ENCODE measurements at places on chromosomes 1 and 21. TPM values are rescaled to one million over a fixed set of nuclear protein-coding genes. Genes with fewer than 3 reads are reported as not detected.

The ANKRD65 gene
- total RNA-seq = 3.1 TPM

- H3K27me3 ChIP-seq = no peaks in the 10 kb centered on the region
- no peaks in the 10 kb centered on the region for H3K36me3 ChIP-seq
- DNase-seq = no peak
- H3K4me3 ChIP-seq = no peak overlapping the region
- H3K27ac ChIP-seq = no peak overlapping the region
- H3K4me1 ChIP-seq = peaks cover 3% of the 10 kb centered on the region
These were observed 48.5 kb upstream of the SAMD13 start for GRCh38 chr1:84253036-84253435.

The ST6GALNAC3 gene
- total RNA-seq = 11.2 TPM

GRCh38 chr1:219433496-219434131, 179.3 kb downstream of the ZC3H11B start:
- H3K27ac ChIP-seq = no peak overlapping the region
- H3K27me3 ChIP-seq = no peaks in the 10 kb centered on the region
- peaks cover 4% of the 10 kb centered on the region for H3K4me1 ChIP-seq
- H3K36me3 ChIP-seq = no peaks in the 10 kb centered on the region
- no peak overlapping the region for H3K4me3 ChIP-seq
- no peak for DNase-seq

The SEC16B gene
- total RNA-seq = 0.70 TPM

The DIRAS3 gene
- total RNA-seq = not detected

GRCh38 chr1:84387480-84388163, 10.7 kb upstream of the DNASE2B start:
- no peaks in the 10 kb centered on the region for H3K27me3 ChIP-seq
- peaks cover 4% of the 10 kb centered on the region for H3K4me1 ChIP-seq
- H3K36me3 ChIP-seq = no peaks in the 10 kb centered on the region
- H3K4me3 ChIP-seq = no peak overlapping the region

The CXADR gene
- 150 TPM for total RNA-seq

DNA sequence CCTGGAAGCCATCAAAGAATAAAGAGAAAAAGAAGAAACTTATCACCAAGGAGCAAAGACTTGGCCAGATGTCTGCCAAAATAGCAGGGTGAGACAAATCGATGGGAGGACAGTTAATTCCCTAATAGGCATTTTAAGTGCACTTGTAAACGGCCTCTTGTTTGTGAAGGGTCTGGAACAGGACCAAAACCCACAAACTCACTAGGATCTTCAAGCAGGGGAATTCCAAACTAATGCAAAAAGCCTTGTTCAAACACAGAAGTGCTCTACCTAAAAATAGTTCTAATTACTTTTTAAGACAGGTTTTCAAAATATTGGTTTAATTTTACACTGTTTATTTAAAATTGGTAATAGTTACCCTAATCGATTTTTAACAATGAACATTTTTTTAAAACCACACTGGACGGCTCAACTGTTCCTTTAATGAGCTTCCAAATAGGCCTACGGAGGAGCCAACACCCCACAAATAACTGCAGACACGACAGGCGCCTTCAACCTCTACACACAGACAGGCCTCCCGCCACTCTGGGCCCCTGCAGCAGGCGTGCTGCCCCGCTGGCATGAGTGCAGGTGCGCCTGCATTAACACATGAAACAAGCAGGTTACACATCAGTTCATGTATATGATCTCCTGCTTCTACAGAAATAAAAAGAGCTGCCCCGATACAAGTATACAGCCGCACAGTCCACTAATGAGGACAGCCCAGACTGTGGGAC, 15.8 kb downstream of the UBE2G2 start:
- no peak for DNase-seq
- no peaks in the 10 kb centered on the region for H3K4me1 ChIP-seq
- no peaks in the 10 kb centered on the region for H3K27me3 ChIP-seq
- peaks cover 35% of the 10 kb centered on the region for H3K36me3 ChIP-seq
- H3K4me3 ChIP-seq = no peak overlapping the region

GRCh38 chr1:20712215-20712577, 5.6 kb downstream of the KIF17 start:
- DNase-seq = no peak
- no peak overlapping the region for H3K27ac ChIP-seq
- H3K36me3 ChIP-seq = peaks cover 29% of the 10 kb centered on the region
- H3K27me3 ChIP-seq = no peaks in the 10 kb centered on the region
- H3K4me1 ChIP-seq = no peaks in the 10 kb centered on the region
- no peak overlapping the region for H3K4me3 ChIP-seq

DNA sequence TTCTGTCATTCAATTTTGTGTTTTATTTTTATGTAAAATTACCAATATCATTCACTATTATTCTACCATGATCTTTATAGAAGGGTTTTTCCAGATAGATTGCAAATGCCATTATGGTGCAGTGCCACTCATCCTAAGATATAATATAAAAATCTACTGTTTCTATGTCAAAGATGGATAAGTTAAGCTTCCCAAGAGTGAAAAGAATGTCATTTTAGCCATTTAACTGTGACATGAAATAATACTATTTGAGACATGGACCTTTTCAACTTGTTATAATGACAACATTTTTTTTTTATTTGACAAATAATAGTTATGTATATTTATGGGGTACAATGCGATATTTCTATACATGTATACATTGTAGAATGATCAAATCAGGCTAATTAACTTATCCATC, 224.3 kb downstream of the RPS6KC1 start:
- no peaks in the 10 kb centered on the region for H3K4me1 ChIP-seq
- DNase-seq = no peak
- H3K27me3 ChIP-seq = no peaks in the 10 kb centered on the region
- no peaks in the 10 kb centered on the region for H3K36me3 ChIP-seq
- no peak overlapping the region for H3K27ac ChIP-seq

DNA sequence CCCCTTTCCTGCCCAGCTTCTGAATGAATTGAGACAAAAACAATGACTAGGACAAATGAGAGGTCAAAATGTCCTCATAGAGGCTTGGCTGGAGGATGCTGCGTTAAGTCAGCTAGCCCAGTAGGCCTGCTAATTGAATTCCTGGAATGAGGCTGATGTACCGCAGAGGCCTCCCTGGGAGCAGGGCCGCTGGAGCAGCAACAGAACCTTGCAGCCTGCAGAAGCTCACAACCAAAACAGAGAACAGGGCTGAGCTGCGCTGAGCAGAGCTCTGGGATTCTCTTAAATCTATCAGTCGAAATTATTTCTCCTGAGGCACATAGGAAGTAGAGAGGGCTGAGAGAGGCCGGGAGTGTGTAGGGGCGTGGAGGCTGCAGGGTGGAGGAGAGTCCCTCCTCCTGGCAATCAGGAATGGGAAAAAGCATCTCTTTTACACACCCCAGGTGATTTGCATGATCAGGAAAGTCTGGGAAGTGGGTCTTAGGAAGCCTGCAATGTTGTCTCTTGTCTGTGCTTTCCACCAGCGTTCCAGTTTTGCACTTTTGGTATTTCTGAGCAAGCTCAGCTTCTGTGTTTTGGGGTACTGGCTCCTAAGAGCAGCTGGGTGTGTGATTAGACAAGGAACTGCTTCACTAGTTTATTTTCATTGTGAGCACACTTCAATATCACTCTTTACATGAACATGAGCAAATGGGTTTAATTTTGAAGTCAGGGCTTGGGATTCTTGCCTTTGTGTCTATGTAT, 66.5 kb downstream of the RYR2 start:
- no peak overlapping the region for H3K4me3 ChIP-seq
- H3K27ac ChIP-seq = no peak overlapping the region
- H3K36me3 ChIP-seq = no peaks in the 10 kb centered on the region
- no peaks in the 10 kb centered on the region for H3K4me1 ChIP-seq

DNA sequence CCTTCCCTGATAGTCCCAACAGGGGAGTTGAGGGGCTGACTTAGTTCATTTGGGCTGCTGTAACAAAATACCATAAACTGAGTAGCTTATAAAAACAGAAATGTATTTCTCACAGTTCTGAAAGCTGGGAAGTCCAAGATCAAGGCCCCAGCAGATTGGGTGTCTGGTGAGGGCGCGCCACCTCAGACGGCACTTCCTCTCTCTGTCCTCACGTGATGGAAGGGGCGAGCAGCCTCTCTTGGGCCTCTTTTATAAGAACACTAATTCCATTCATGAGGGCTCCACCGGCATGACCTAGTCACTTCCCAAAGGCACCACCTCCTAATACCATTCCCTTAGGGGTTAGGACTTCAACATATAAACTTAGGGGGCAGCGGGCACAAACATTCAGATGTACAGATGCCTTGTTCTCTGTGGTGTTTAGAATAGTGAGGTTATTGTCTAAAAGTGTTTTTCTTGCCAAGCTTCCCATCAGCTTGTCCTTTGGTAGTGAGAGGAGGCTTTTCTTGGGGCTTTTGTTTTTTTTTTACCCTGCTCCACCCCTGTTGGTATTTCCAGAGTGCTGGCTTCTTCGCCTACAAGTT, 20.3 kb downstream of the NIPAL3 start:
- H3K36me3 ChIP-seq = no peaks in the 10 kb centered on the region
- DNase-seq = no peak
- H3K4me3 ChIP-seq = no peak overlapping the region

DNA sequence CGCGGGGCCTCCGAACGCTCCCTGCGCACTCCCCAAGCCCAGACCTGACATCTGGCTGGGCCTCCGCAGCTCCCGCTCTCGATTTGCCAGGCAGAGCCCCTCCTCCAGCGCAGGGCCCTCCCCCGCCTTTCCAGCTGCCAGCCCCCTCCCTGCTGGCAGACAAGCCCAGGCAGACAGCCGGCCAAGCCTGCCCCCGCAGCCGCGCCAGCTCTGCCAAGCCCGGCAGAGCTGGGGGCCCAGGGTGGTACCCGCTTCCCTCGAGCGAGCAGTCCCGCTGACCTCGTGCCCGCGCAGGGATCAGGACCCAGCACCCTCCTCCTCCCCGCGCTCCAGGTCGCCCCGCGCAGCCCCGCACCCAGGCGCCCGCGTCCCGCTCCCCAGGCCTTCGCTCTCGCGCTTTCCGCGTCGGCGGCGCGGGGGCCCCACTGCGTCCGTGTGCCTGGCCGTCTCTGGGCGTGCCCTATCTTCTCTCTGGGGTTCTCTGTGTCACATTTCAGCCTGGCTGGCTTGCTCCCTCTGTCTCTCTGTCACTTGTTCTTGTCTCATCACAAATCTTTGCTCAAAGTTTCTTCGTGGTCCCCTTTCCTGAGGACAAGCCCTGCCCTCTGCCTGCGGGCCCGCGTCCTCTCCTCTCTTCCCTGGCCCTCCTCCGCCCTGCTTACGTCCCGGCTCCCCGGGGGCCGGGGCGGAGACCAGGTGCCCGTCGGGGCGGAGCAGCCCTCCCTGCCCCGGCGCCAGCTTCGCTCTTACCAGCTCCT, 580 bp downstream of the INKA2 start:
- peak; percentile 82 for DNase-seq
- H3K4me1 ChIP-seq = peaks cover 25% of the 10 kb centered on the region
- peak overlapping the region; percentile 90 for H3K4me3 ChIP-seq
- H3K27ac ChIP-seq = no peak overlapping the region

- no peaks in the 10 kb centered on the region for H3K27me3 ChIP-seq
- no peaks in the 10 kb centered on the region for H3K4me1 ChIP-seq
- peaks cover 56% of the 10 kb centered on the region for H3K36me3 ChIP-seq
- no peak overlapping the region for H3K4me3 ChIP-seq
- no peak overlapping the region for H3K27ac ChIP-seq
These were observed 28.9 kb downstream of the LDLRAD2 start for GRCh38 chr1:21840981-21841380.

DNA sequence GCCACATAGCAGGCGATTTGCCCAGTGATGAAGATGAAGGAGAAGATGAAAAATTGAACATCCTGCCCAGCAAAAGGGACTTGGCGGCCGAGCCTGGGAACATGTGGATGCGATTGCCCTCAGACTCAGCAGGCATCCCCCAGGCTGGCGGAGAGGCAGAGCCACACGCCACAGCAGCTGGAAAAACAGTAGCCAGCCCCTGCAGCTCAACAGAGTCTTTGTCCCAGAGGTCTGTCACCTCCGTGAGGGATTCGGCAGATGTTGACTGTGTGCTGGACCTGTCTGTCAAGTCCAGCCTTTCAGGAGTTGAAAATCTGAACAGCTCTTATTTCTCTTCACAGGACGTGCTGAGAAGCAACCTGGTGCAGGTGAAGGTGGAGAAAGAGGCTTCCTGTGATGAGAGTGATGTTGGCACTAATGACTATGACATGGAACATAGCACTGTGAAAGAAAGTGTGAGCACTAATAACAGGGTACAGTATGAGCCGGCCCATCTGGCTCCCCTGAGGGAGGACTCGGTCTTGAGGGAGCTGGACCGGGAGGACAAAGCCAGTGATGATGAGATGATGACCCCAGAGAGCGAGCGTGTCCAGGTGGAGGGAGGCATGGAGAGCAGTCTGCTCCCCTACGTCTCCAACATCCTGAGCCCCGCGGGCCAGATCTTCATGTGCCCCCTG, 3.3 kb downstream of the ZBTB18 start:
- H3K36me3 ChIP-seq = no peaks in the 10 kb centered on the region
- no peak overlapping the region for H3K27ac ChIP-seq
- H3K4me3 ChIP-seq = no peak overlapping the region
- H3K27me3 ChIP-seq = peaks cover 5% of the 10 kb centered on the region

- no peak overlapping the region for H3K4me3 ChIP-seq
- no peak for DNase-seq
- H3K36me3 ChIP-seq = peaks cover 28% of the 10 kb centered on the region
- no peak overlapping the region for H3K27ac ChIP-seq
- H3K4me1 ChIP-seq = no peaks in the 10 kb centered on the region
These were observed 76.3 kb downstream of the RUSC1 start for GRCh38 chr1:155396874-155397476.

- no peak for DNase-seq
- H3K36me3 ChIP-seq = peaks cover 35% of the 10 kb centered on the region
- H3K4me3 ChIP-seq = peak overlapping the region; percentile 89
- no peak overlapping the region for H3K27ac ChIP-seq
- H3K4me1 ChIP-seq = no peaks in the 10 kb centered on the region
These were observed 846 bp downstream of the NSUN4 start for GRCh38 chr1:46341222-46342083.

- no peaks in the 10 kb centered on the region for H3K4me1 ChIP-seq
- no peak overlapping the region for H3K27ac ChIP-seq
These were observed 17.3 kb downstream of the CA6 start for GRCh38 chr1:8962812-8963530.

- H3K4me3 ChIP-seq = no peak overlapping the region
- no peaks in the 10 kb centered on the region for H3K27me3 ChIP-seq
- H3K4me1 ChIP-seq = no peaks in the 10 kb centered on the region
- H3K27ac ChIP-seq = no peak overlapping the region
- H3K36me3 ChIP-seq = no peaks in the 10 kb centered on the region
These were observed 126.6 kb upstream of the CACNA1E start for GRCh38 chr1:181356505-181357340.
